ENCODE measurements at places on chromosomes 7 and 10. TPM values are rescaled to one million over a fixed set of nuclear protein-coding genes. Genes with fewer than 3 reads are reported as not detected.

GRCh38 chr7:71210220-71210619, 78.3 kb downstream of the GALNT17 start:
- no peak for DNase-seq

GRCh38 chr7:152144557-152145245, 119.2 kb downstream of the GALNT11 start:
- no peak for DNase-seq

DNA sequence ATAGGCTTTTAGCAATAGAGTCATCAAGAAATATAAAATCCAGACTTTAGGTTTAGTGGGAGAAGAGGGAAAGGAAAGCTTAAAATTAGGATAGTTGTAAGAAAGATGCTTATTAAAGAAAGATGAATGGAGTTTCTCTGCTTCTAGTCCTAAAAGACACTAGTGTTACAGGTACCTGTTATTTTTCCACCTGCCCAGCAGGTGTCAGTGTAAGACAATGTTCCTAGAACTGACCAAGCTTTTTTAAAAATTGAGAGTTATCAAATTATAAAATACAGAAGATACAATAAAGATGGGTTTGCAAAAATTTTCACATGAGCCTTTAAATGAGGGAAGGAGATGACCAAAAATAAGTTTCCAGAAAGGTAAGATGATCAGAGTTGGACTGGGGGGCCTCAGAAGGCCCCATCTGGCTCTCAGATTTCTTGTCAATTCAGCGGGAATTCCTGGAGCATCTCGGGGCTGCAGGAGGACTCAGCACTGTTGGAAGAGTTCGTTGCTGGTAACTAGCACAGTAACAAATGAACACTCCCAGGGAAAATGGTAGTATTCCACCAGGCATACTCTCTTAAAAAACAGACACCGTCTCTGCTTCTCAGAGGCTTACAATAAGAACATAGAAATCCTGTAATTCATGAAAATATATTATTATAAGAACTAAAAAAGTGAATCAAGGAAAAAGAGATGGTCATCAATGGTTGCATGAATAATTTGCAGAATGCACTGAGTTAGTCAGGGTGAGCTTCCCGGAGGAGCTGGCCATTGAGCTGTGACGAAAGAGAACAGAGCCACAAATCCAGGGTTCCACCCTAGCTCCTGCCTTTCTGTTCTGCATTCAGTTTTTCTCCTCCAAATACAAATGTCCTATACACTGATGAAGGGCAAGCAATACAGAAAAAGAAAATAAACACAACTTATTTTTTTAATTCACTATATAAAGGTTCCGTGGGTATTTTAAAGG, 71.8 kb upstream of the PIK3CG start:
- DNase-seq, result no peak

GRCh38 chr7:16606704-16607103, 38.9 kb downstream of the ANKMY2 start:
- DNase-seq, result no peak

GRCh38 chr10:103780242-103781149, 74.9 kb downstream of the SH3PXD2A start:
- DNase-seq, result no peak

Gene FLNC
- 10.9 TPM for polyA plus RNA-seq

Gene LIPN
- polyA plus RNA-seq, result not detected

Gene HOXA11
- polyA plus RNA-seq, result 35.3 TPM
